ENCODE measurements at places on chromosomes 12 and 14.

DNA sequence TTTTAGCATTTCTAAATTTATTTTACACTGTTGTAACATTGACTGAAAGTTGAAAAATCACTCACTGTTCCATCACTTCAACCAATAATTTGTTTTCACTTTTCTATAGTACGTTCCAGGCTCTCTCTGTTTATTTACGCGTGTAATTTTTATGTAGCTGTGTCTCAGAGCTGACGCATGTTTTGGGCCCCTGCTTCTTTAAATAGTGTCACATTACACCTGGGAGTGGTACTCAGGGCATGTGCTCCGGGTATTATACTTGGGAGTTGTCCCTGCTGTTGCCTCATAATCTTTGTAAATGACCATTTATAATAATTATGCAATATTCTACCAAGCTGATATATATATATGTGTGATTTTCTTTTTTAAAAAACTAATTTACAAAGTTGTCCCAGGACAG, 132.8 kb upstream of the CPM start:
- no peak for DNase-seq

DNA sequence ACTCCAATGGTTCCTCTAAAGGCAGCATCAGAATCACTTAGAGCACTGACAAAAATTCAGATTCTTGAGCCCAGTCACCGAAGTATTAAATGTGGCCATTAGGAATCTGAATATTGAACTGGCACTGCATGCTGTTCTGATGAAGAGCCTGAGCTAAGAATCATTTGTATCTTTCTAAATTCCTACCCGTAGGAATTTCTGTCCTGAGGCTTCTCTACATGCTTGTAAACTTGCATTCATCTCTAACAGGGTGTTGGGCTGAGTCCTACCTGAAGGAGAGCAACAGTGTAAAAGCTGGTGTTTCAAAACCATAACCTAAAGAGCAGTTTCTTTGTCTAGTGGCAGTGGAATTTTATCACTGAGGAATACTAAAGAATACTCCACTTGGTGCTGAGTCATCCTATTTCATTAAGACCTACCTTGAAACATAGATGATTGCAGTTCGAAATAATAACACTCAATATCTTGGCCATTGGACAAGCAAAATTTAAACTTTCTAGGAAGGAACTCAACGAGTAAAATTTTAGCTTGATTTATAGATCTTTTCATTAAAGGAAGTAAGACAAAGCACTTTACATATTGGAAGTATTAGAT, 35.5 kb upstream of the C12orf75 start:
- no peak for DNase-seq

- no peak for DNase-seq
These were observed 95.6 kb downstream of the BCL11B start for GRCh38 chr14:99176156-99176945.

- DNase-seq, result no peak
These were observed 49.3 kb upstream of the RERGL start for GRCh38 chr12:18139254-18139653.

DNA sequence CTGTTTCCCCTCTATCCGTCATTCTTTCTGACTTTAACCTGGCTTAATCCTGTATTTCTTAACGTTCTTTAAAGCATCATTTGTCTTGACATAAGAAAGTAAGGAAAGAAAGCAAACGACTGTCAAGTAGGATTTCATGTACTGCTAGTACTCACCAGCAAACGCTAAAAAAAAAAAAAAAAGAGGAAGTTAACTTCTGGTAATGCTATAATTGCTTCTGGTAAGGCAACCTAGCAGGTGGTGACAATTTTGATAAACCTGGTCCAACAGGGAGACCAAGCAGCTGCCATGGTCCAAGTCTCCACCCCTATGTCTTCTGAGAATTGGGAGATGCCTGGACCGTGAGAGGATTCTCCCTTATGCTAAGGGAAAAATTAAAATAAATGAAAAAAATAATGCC, 306.6 kb downstream of the DAD1 start:
- no peak for DNase-seq

DNA sequence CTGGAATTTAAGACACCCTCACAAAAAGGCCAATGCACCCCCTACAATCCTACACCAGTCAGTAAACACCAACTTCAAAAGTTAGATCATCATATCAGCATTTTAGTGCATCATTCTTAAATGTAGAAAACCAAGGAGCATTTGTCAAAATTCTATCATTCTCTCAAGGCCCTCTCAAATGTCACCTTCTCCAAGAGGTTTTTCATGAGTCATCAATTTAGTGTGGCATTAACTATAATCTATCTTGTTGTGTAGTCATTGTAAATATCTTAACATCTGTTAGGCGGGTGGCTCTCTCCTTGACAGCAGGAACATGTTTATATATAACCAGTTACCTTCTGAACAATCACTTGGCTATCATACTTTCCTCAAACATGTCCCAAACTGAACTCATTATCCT, 62.1 kb upstream of the G2E3 start:
- no peak for DNase-seq
